Camera-type eye (tissue), 1 donor: ENCODE measurements at places on chromosomes 7 and 10. TPM values are rescaled to one million over a fixed set of nuclear protein-coding genes. Genes with fewer than 3 reads are reported as not detected.

FGFBP3 gene
- 15.3 TPM for total RNA-seq

MDFIC gene
- 48.0 TPM for total RNA-seq

PVRIG gene
- total RNA-seq: 0.33 TPM

UMAD1 gene
- 17.3 TPM for total RNA-seq

CCDC172 gene
- not detected for total RNA-seq

CRCP gene
- total RNA-seq: 46.3 TPM

PCLO gene
- total RNA-seq: 34.6 TPM
